ENCODE measurements at places on chromosomes 3 and 15. TPM values are rescaled to one million over a fixed set of nuclear protein-coding genes. Genes with fewer than 3 reads are reported as not detected.

CYP1A1 gene
- 3.4 TPM for total RNA-seq

GPR160 gene
- total RNA-seq, result 6.3 TPM

ZDHHC23 gene
- 0.85 TPM for total RNA-seq

EBLN2 gene
- 2.7 TPM for total RNA-seq

LEKR1 gene
- not detected for total RNA-seq

ANAPC13 gene
- 59.8 TPM for total RNA-seq

THBS1 gene
- total RNA-seq, result 87.6 TPM

CYP1A2 gene
- total RNA-seq, result not detected

DZIP1L gene
- total RNA-seq, result 0.96 TPM

GMNC gene
- not detected for total RNA-seq

RBPMS2 gene
- not detected for total RNA-seq

All from tracheal epithelial cell (primary cell).